ENCODE measurements at places on chromosomes 16 and 17. TPM values are rescaled to one million over a fixed set of nuclear protein-coding genes. Genes with fewer than 3 reads are reported as not detected.

- no peak for DNase-seq
Measured at GRCh38 chr16:72644911-72645310, 403.0 kb downstream of the ZFHX3 start.

DNA sequence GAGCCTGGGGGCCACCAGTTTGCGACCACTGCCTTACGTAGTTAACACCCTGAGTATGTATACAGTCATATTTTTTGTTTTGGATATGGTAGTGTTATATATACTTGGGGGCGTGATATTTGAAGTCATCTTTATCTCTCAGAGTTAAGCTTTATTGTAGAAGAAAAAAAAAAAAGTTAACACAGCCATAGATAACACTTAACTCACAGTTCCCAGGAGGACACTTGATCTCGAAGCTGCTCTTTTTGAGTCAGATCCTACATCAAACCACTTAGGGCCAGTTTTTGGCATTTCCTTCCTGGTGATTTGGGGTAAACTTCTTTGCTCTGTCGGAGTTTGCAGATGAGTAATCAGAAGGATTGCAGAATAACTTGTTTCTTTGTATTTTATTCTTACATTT lies 5.8 kb downstream of the ITPRIPL2 start:
- no peak for DNase-seq

DNA sequence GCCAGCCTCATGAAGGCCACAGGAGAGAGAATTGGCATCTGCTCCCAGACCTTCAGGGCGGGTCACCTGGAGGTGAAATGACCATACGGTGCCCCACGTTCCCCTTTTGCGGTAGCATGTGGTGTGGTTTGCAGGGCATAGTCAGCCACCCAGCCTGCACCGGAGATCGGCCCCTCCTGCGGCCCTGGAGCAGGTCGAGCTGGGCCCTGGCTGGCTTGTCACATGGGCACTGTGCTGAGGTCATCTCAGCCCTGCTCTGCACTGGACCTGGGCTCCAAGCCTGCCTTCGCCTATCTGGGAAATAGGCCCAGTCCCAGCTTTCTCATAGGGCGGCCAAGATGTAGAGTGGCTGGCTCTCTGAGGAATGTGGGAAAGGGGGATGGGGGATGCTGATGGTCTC lies 16.2 kb downstream of the GSE1 start:
- DNase-seq, result no peak

The MYCBPAP gene
- total RNA-seq, result 0.30 TPM

DNA sequence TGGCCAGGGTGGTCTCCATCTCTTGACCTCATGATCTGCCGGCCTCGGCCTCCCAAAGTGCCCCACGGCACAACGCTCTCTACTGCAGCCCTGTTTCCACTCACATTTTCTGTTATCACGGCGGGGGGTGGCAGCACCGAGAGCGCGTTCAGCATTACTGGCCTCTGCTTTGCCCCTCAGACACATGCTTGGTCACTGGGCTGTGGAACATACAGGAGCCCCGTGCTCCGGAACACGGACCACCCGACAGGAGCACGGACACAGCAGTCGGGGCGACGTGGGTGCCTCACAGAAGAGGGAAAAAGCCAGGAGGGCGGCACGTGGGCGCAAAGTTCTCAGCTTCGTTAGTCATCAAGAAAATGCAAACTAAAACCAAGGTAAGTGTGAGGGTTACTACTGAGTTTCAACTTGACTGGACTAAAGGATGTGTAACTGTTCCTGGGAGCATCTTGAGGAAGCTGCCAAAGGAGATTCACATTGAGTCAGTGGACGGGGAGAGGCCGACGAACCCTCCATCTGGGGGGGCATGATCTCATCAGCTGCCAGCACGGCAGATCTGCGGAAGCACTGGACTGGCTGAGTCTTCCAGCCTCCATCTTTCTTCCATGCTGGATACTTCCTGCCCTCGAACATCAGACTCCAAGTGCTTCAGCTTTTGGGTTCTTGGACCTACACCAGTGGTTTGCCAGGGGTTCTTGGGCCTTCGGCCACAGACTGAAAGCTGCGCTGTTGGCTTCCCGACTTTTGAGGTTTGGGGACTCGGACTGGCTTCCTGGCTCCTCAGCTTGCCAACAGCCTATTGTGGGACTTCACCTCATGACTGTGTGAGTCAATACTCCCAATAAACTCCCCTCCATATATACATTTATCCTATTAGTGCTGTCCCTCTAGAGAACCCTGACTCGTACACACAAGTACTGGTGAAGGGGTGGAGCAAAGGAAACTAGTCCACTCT lies 106.8 kb downstream of the ZNF778 start:
- DNase-seq, result peak; percentile 78

GRCh38 chr17:78034429-78035091 lies 76.1 kb downstream of the TNRC6C start:
- DNase-seq, result no peak

The GCGR gene
- not detected for total RNA-seq

DNA sequence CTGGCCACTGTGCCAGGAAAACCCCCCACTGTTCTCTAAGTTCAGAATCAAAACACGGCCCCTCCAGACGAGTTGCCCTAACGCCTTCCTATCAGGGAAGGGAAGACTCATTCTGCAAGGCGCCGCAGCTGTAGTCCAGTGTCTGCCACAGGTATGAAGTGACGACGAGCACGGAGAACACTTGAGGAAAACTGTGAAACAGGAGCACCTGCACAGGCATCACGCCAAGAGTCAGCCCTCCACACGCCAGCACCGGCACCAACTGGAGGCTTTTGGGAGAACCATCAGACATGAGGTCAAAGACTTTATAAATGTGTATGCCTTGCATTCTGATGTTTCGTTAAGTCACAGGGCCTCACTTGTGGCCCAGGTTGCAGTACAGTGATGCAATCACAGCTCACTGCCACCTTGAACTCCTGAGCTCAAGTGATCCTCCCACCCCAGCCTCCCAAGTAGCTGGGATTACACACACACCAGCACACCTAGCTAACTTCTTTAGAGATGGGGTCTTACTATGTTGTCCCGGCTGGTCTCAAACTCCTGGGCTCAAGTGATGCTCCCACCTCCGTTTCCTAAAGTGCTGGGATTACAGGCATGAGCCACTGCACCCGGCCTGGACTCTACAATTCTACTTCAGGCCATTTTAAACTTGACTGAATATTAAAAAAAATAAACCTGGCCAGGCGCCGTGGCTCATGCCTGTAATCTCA lies 22.9 kb downstream of the KLHDC4 start:
- DNase-seq, result no peak

- no peak for DNase-seq
Measured at GRCh38 chr16:30620169-30620568, 10.0 kb upstream of the ZNF689 start.

DNA sequence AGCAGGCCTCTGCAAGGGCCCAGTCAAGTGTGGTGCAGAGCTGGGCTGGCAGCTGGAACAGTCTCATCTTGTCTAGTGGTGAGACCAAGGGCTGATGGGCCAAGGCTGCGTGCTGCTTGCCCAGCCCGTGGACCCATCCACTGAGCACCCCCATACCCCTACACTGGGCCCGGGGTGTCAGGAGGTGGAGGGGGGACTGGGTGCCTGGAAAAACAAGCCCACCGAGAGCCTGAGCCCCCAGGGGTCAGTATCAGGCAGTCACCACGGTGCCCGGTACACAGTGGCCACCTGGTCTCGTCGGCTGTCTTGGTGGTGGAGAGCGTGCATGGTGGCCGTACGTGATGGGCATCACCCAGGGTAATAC lies 238.3 kb downstream of the SEC14L1 start:
- DNase-seq, result no peak

The SLC35B1 gene
- total RNA-seq, result 36.2 TPM

GRCh38 chr17:66676421-66676820 lies 158.5 kb upstream of the CACNG5 start:
- no peak for DNase-seq

The HP gene
- total RNA-seq, result not detected

The PLEKHH3 gene
- 1.2 TPM for total RNA-seq

- no peak for DNase-seq
Measured at GRCh38 chr16:9706217-9706836, 475.9 kb downstream of the GRIN2A start.

Measured in activated naive CD4-positive, alpha-beta T cell treated with anti-CD3 and anti-CD28 coated beads, Interleukin-2, amount 50 U/mL, for 72 hours (primary cell).